Activated CD8-positive, alpha-beta memory T cell treated with anti-CD3 and anti-CD28 coated beads for 1 hour (primary cell): ENCODE measurements at places on chromosomes 5 and 9.

- no peak for DNase-seq
Observed at GRCh38 chr5:125798307-125798706, 624.9 kb upstream of the GRAMD2B start.

GRCh38 chr9:2138646-2139045 lies 123.5 kb downstream of the SMARCA2 start:
- no peak for DNase-seq

- DNase-seq = no peak
Observed at GRCh38 chr9:38380872-38381534, 11.5 kb upstream of the ALDH1B1 start.

GRCh38 chr5:93620487-93621326 lies 37.7 kb downstream of the NR2F1 start:
- DNase-seq = no peak

DNA sequence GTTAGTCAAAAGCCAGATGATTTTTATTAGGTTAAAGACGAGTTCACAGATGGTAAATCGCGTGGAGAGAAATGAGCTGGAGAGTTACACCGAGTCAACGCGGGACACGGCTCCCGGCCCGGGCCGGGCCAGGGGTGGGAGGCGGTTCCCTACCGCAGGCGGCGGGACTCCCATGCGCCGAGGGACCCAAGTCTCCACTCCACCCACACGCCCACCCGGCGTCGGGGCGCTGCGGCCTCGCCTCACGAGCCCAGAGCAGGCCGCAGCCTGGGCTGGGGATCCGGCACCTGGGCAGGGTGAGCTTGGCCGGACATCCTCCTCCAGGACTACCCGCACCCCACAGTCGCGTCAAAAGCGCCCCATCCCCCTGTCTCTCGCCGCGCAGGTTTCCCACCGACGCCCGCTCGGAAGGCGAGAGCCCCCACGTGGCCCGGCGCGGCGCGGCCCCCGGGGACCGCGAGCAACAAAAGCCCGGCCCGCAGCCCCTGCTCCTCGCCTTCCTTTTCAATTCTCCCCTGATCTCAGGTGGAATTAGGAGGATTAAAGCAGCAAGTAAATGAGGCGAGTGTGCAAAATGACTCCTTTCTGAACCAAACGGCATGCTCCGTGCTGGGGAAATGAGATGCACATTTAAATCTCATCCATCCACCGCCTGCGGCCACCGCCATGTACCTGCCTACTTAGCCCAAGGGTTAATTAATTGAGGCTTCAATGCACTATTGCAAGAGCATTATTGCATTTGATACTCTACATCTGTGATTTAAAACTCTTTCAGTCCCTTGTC lies 196.5 kb upstream of the TBCA start:
- DNase-seq = no peak

DNA sequence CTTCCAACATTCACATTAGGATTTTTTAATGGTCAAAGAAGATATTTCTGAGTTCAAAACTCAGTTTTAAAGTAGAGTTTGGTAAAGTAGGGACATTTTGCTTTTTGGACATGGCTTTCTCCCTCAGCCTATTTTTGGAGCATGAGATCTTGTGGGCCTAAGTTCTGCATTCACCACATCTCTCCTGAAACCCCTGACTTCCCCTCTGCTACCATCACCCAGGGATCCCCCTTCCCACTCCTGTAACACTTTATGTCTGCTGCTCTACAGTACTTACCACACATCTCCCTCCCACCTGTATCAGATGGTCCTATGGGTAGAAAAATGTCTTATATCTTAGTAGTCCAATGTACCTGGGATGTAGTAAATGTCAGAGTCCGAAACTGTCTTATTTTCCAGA lies 48.2 kb upstream of the JAK2 start:
- no peak for DNase-seq

GRCh38 chr5:57338068-57338867 lies 144.3 kb downstream of the ACTBL2 start:
- no peak for DNase-seq

DNA sequence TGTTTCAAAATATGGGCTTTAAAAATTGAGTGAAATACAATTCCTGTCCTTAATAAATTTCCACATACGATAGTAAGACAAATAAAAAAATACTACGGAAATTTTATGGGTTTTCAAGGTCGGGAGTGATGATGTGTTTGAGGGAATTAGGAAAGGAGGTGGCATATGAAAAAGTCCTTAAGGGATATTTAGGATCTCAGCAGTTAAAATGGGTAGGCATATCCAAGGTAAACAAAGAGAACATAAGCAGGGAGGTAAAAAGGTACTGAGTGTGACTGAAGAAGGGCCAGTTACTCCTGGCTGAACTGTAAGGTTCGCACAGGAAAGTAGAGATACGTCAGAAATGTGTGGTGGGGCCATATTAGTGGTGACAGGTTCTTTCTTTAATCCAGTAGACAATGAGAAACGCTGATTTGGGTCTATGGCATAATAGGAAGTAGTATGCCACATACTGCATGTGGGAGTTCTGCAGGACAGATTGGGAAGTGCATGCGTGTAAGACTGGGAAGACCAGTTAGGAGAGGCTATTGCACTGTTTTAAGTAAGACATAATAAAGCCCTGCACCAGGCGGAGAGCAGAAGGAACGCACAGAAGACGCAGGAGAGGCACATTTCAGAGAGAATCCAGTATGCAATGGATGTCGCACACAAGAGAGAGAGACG lies 937 bp upstream of the HMGCR start:
- DNase-seq = no peak

DNA sequence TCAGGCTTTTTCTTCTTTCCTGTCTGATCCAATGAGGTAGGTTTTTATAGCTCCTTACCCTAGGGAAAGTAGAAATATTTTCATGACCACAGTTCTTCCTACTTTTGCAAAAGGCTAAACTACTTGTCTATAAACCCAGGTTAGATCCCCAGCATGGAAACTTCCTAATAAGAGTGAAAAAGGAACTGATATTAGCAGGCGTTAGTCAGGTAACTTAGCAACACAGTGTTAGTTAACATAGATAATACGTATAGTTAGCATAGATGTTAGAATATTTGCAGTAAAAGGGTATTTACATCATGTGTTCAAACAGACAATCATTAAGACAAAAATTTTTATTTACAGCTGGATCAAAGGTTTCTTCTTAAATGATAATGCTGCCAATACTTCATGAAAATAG lies 162.9 kb upstream of the DAB2 start:
- DNase-seq = no peak

DNA sequence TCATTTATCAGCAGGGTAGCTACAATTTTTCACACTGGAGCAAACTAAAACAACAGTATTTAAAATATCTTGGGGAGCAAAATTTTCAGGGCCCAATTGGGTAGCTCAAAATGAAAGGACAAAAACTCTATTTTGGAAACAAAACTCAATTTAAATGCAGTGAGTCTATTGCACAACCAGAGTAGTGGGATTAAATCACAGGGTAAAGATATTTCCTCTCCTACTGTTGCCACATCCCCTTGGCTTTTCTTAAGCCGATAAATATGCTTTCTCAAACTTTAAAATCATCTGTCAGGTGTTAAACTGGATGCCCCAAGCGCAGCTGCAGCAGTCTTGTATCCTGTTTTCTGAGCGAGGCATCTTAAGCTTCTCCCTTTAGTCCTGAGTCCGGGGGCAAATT lies 1474.3 kb upstream of the CDH9 start:
- DNase-seq = no peak

- DNase-seq = no peak
Observed at GRCh38 chr5:60929024-60929423, 15.8 kb downstream of the ERCC8 start.

DNA sequence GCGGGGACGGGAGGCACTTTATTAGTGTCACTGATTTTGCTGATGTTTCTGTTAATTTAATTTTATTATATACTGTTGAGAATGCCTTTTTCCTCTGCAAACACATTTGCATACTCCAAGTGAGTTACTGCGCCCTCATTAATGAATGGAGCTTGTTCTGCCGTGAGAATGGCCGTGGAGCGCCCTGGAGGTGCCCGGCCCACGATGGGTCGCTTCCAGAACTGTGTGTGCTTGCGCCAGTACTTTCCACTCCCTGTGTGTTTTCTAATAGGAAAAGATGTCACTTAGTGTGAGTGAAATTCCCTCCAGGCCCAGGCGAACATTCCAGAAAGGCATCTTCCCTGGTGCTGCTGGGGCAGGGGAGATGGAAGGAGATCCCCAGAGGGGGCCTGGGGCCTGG lies 30.1 kb downstream of the NDUFS6 start:
- no peak for DNase-seq

DNA sequence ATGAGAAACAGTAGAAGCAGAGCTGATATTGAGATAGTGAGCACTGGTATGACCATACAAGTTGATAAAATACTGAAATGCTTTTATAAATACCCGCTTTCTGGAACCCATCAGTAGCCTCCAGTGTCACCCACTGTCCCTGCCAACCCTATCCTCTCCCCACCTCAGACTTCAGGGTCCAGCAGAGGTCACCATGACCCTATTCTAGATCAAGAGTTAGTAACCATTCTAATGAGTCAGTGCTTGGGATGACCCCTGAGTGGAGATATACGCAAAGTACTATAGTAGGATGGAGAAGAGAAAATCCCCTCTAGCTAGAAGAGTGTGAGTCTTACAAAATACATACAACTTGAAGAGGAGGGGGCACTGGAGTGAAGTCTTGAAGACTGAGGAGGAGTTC lies 297.9 kb upstream of the BRINP1 start:
- no peak for DNase-seq

DNA sequence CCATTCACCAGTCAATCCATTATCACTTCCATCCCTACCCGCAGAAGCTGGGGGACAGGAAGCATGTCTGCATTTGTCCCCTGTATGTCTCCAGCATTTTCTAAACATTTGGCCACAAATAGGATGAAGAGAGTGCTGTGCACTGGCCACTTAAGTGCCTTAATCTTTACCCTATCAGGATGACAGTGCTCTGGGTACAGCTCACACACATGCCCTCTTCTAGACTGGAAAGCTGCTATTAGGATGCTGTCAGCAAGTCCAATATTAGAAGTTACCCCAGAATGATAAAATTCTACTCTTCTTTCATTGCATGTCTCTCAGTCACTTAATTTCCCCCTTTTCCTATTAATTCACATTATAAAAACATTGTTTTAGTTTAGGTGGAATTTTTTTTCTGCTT lies 168.4 kb downstream of the RASEF start:
- DNase-seq = no peak

DNA sequence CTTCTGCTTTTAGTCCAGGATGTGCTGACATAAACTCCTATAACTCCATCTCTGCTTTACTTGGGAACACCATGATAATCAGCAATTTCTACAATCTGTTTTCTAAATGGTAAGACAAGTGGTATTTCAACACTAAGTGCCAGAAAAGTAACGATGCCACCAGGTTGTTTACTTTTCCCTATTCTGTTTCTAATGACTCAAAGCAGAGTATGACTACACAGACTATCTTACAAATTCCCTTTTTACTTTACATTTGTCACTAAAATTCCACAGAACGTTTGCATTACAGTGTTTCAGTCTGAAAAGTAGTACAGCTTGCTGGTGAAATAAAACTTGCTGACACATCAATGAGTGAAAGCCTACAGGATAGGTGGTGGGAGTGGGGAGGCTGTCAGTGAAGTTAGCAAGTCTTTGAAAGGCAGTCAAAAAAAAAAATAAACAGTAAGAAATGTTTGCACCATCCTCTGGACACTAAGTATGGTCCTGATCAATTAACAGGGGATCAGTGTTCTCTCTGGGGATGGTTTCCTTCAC lies 186.5 kb downstream of the LURAP1L start:
- DNase-seq = no peak

GRCh38 chr5:139638090-139638735 lies 9.9 kb upstream of the CXXC5 start:
- no peak for DNase-seq

DNA sequence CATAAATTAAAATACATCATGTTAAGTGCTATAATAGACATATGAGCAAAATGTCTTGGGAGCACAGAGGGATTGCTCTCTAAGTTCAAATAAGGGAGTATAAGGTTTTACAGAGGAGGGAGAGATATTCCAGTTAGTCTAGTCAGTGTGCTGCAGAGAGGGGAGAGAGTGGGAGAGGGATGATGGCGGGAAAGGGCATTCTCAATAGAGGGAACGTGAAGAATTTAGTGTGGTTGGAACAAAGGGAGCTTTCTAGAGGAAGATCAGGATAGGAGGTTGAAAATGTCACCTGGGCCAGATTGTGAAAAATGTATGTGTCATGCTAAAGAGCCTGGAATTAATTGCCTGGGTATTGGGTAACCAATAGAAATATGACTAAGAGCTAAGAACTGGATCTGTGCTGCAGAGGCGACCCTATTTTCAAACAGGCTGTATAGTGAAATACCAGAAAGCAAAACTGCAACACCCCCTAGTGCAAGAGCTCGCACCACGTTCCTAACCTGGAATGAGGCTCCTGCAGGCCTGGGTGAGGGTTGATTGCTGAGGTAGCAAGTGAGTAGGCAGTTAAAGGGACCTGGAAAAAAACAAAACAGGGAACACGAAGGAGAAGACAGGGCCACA lies 791.8 kb upstream of the C9orf72 start:
- DNase-seq = no peak

DNA sequence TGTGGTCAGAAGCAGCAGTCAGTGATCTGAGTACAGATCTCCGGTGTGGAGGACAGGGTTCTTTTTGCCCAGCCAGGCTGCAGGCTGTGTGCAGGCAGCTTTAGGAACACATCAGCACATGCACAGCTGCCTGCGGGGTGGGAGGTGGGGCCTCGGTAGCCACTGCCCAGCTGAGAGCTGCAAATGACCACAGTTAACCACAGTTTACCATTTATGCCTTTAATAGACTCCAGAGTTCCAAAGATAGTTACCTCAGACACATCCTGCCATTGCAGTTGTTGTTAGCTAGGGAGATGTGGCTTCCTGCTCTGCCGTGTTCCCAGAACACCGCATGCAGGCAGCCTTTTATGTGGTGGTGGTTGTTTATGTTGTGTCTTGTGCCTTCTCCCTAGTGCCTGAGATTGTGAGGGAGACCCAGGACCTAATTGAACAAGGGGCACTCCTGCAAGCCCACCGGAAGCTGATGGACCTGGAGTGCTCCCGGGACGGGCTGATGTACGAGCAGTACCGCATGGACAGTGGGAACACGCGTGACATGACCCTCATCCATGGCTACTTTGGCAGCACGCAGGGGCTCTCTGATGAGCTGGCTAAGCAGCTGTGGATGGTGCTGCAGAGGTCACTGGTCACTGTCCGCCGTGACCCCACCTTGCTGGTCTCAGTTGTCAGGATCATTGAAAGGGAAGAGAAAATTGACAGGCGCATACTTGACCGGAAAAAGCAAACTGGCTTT lies 10.2 kb downstream of the EXOC3 start:
- DNase-seq = no peak
